ENCODE measurements at places on chromosomes 5 and 9.

- DNase-seq: no peak
These were observed 300.0 kb upstream of the TRPC7 start for GRCh38 chr5:136665331-136665730.

DNA sequence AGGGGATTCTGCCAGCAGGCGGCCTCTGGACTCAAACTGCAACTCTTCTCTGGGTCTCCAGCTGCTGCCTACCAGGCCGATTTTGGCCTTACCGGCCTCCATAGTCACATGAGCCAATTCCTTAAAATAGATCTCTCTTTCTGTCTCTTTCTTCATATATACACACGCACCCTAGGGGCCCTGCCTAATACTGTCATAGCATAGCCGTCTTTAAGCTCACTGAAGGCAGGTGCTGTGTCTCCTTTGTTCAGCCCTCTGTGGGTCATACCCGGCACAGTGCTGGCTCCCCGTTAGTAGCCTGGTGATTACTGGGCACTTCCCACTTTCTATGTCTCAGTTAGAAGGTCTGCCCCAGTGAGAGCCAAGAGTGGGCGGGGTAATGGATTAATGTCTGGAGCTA is 140.9 kb downstream of the HSPA4 start:
- no peak for DNase-seq

DNA sequence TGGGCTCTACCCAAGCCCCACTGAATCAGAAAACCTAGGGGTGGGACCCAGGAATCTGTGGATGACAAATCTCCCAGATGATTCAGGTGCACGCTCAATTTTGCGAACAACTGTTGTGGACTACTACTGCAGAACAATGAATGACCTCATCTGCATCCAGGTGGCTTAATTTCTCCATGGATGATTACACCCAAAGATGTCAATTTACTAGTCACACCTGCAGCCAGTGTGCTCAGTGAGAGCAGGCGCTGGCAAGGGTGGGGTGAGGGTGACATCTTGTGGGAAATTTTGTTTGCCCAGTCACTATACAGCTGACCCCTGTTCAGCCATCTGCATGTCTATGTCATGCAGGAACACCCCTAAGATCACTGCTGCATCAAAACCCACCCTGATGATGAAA is 118.2 kb downstream of the ENTREP1 start:
- DNase-seq: no peak

GRCh38 chr5:4551034-4551433 is 589.1 kb upstream of the ADAMTS16 start:
- DNase-seq: no peak

GRCh38 chr9:114787781-114788498 is 17.9 kb downstream of the TNFSF15 start:
- DNase-seq: no peak

- no peak for DNase-seq
These were observed 38.7 kb upstream of the PTGS1 start for GRCh38 chr9:122332083-122332482.

DNA sequence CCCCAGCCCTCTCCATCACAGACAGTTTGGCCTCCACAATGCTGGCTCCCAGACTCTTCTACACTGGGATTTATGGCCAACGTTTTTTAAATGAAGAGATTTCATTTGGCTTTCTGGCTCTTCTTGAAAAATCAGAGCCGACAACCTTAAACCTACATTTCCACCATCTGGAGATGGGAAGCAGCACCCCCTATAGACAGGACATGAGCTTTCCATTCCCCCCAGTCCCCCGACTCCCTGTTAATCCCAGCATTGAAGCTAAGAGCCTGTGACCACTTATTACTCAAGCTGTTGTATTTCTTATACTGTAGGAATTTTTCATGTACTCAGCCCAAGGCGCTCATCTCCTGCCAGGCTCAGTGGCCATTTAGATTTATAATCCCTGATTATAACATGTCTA is 34.0 kb upstream of the AFAP1L1 start:
- DNase-seq: no peak

- no peak for DNase-seq
These were observed 932.9 kb upstream of the DMAC1 start for GRCh38 chr9:8732367-8733075.

- DNase-seq: no peak
These were observed 44.0 kb downstream of the ROR2 start for GRCh38 chr9:91905991-91906469.

DNA sequence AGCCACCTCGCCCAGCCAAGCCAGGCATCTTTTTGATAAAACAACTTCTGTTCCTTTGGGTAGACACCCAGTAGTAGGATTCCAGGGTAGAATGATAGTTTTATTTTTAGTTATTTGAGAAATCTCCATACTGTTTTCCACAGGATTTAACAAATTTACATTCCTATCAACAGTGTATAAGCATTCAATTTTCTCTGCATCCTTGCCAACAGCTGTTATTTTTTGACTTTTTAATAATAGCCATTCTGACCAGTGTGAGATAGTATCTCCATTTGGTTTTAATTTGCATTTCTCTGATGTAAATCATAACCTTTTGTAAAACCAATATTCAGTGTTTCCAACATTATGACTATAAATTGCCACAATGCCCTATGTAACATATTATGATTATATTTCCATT is 28.2 kb upstream of the CCNB1 start:
- no peak for DNase-seq

GRCh38 chr5:96254980-96255691 is 177.9 kb downstream of the PCSK1 start:
- DNase-seq: no peak

DNA sequence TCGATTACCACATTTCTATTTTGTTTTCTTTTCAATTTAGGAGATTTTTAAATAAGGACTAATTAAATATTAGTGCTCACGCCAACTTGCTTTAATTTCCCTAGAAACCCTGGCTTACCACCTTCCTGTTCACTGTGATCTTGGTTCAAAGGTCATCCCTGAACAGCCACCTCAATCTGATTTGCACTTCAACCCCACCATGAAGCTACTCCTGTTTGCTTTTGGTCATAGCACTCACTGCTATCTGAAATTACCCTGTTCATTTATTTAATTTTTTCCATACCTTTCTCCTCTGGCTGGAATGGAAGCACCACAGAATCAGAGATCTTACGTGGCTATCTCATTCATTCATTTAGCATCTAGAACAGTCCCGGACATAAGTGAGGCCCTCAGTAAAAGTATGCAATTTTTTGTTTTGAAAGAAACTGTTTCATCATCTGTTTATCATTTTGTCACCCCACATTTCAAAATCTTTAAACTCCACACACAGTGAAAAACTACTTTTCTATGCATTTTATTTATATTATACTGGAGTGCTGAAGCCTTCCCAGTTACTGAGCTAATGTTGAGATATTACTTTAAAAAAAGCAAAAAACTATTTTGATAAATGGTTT is 17.2 kb upstream of the ADAMTSL1 start:
- DNase-seq: no peak

GRCh38 chr5:119074419-119074818 is 3.5 kb downstream of the DMXL1 start:
- DNase-seq: no peak

- DNase-seq: no peak
These were observed 48.7 kb downstream of the NSUN2 start for GRCh38 chr5:6584101-6584645.

- DNase-seq: no peak
These were observed 89.7 kb upstream of the OSMR start for GRCh38 chr5:38756068-38756467.

DNA sequence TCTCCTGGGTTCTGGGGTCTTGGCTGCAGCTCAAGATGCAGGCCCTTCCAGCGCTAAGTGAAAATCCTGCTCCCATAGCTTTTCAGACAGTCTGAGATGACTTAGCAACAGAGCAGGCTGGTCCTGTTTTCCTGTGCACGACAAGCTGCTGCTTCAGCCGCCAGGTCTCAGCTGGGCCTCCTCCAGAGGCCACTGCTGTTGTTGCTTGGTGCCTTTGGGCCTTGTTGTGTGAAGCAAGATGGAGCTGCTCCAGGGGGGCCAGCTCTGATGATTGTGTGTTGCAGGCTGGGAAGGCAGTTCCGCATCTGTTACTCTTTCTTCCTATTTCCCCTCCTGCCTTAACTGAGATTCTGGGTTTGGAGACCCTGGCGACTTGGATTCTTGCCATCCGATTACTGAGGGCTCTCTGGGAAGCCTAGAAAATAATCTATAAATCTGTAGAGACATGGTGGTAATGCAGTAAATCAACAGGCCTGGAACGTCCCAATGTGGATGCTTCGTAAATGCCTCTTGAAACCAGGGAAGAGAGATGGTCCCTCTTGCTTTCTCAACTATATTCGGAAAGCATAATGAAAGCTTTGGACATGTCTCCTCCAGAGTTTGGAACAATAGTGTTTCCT is 3.2 kb downstream of the MAP1B start:
- DNase-seq: no peak

GRCh38 chr5:148857474-148857873 is 31.1 kb downstream of the ADRB2 start:
- DNase-seq: no peak

DNA sequence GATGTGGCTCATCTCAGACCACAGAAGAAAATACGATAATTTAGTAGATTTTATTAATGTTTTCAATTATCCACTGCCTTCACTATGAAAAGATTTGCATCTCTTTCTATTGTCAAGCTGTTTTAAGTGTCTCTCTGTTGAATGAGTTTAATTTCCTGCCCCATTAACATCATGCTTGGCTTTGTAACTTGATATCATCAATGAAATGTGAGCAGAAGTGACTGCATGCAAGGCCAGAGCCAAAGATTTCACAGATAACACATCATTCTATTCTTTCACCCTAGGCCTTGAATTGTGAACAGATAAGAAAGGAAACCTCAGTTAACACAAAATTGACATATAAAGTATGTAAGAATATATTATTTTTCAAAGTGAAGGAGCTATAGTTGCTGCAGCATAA is 986.4 kb upstream of the CDH18 start:
- no peak for DNase-seq

GRCh38 chr5:168472329-168472728 is 13.9 kb upstream of the RARS1 start:
- peak; percentile 66 for DNase-seq

DNA sequence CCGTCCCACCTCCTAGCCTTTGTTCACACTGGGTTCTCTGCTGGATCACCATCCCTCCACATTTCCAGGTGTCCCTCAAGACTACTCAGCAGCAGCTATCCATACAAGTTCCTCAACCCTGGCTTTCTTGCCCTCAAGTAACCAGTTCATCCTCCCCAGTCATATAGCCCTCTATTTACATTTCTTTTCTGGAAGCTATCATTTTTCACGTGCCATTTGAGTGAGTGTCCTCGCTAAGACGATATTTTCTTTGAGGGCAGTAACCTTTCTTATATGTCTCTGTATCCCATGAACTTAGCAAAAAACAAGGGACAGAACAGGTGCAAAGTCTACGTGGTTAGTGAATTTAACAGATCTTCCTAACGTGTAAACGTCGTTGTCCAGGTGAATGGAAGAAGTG is 29.6 kb upstream of the KCNMB1 start:
- DNase-seq: no peak

DNA sequence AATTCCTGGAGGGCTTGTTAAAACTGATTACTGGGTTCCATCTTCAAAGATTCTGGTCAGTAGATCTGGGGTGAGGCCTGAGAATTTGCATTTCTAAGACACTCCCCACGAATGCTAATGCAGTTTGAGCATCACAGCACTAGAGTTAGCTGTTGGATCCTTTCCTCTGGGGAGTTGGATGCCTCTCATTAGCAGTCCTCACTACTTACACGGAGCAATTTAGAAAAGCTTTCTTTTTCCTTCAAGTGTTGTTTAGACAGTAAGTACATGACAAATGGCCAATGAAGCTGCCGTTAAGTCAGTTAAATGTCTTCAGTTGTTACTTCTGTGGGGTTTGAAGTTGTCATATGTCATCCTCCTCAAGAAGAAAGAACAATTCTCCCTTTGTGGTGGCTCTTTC is 74.9 kb upstream of the HMHB1 start:
- DNase-seq: no peak

DNA sequence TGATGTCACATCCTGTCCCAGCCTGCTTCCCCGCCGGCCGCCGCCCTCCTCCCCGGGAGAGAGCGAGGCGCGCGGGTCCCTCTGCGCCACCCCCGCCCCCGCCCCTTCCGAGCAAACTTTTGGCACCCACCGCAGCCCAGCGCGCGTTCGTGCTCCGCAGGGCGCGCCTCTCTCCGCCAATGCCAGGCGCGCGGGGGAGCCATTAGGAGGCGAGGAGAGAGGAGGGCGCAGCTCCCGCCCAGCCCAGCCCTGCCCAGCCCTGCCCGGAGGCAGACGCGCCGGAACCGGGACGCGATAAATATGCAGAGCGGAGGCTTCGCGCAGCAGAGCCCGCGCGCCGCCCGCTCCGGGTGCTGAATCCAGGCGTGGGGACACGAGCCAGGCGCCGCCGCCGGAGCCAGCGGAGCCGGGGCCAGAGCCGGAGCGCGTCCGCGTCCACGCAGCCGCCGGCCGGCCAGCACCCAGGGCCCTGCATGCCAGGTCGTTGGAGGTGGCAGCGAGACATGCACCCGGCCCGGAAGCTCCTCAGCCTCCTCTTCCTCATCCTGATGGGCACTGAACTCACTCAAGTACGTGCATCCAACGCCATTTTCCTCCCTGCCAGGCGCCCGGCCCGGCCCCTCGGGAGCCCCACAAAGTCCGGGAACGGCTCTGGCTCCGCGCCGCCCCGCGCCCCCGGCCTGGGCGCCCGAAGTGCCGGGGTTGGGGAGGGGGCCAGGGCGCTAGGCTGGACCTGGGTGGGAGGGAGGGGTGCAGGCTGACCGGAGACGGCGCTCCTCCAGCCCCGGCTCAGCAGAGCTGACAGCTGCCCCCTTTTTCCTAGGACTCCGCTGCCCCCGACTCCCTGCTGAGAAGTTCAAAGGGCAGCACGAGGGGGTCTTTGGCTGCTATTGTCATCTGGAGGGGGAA is 12.0 kb upstream of the OLFM1 start:
- DNase-seq: no peak

- DNase-seq: no peak
These were observed 35.4 kb downstream of the ADAMTS2 start for GRCh38 chr5:179309751-179310320.

- no peak for DNase-seq
These were observed 311.5 kb upstream of the DAP start for GRCh38 chr5:11072568-11072967.

DNA sequence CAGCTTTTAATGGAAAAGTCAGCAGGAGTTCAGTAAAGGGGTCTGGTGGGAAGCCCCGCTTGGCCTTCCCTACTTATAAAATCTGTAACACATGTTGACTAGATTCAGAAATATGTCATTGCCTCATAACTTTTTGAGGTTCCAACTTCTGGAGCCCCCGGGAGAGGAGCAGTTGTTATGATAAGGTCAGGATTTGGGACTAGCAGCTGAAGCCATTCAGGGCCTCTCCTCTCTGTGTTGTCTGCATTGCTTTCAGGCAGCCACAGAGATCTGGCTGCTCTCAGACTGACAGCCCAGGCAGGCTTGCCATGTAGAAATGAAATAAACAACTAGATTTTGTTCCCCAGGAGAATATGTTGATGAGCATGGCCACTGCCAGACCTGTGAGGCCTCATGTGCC is 167.1 kb downstream of the RFK start:
- DNase-seq: no peak

- DNase-seq: no peak
These were observed 18.2 kb upstream of the TXNDC8 start for GRCh38 chr9:110355911-110356310.

DNA sequence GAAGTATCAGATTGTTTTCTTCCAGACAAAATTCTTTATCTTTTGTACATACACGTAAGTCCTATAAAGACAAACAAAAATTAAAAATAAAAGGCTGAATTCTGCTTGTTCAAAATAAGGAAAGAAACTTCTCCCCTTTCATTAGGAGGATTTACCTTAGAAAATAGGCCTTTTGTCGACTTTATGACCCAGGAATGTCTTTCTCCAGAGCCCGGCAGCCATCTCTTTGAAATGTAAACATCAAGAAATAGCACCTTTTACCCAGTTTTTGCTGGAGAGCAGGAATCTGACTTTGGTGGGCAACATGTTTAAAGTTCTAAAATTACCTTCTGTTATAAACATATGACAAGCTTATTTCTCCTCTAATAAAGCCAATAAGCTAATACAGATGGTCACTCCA is 373.0 kb upstream of the FTMT start:
- DNase-seq: no peak

Measured in smooth muscle cell of the brain vasculature (primary cell).